ENCODE measurements at places on chromosomes 13 and 19.

GRCh38 chr13:44540761-44541434 is 35.2 kb downstream of the TSC22D1 start:
- no peak for DNase-seq

- DNase-seq, result no peak
Observed at GRCh38 chr19:42468273-42468796, 25.6 kb upstream of the CXCL17 start.

- DNase-seq, result no peak
Observed at GRCh38 chr13:35478271-35479037, 2.0 kb upstream of the MAB21L1 start.

- DNase-seq, result no peak
Observed at GRCh38 chr13:20116213-20116612, 44.6 kb downstream of the GJA3 start.

GRCh38 chr19:15173746-15174404 is 26.9 kb downstream of the NOTCH3 start:
- DNase-seq, result no peak

- no peak for DNase-seq
Observed at GRCh38 chr13:30313311-30313710, 6.0 kb upstream of the KATNAL1 start.

DNA sequence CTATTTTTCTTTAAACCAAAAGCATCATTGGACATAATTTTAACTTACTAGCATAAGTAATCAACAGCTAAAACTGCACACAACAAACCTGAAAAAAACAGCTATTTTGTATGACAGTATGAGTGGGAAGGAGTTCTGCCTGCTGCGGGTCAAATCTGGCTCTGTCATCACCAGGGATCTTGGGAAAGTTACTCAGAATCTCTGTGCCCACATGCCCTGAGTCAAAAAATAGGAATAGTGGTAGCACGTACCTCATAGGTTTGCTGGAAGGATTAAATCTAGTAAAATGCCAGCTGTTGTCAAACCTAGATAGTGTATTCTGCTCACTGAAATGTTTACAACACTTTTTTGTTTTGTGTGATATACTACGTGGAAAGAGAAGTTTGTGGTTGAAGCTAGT is 1.1 kb downstream of the CLN5 start:
- no peak for DNase-seq

DNA sequence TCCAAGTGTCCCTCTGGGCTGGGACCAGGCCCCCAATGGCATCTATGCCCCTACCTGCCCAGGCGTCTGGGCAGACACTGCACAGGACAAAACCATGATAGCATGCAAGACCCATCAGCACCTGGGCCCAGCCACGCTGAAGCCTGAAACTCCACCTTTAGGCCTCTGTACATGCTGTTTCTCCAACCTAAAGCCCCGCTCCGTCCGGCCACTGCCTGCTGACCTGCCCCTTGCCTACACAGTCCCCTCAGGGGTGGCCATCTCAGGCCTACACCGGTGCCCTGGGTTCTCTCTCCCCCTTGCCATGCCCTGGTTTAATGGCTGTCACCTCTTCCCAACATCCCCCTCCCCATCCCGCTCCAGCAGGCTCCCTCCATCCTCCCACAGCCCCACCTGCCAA is 15.3 kb downstream of the GJA3 start:
- no peak for DNase-seq

GRCh38 chr19:41698746-41699230 is 9.6 kb upstream of the CEACAM5 start:
- DNase-seq, result no peak

- no peak for DNase-seq
Observed at GRCh38 chr13:110581506-110582185, 20.1 kb upstream of the RAB20 start.

- DNase-seq, result no peak
Observed at GRCh38 chr13:89027694-89028306, 1356.6 kb downstream of the SLITRK5 start.

DNA sequence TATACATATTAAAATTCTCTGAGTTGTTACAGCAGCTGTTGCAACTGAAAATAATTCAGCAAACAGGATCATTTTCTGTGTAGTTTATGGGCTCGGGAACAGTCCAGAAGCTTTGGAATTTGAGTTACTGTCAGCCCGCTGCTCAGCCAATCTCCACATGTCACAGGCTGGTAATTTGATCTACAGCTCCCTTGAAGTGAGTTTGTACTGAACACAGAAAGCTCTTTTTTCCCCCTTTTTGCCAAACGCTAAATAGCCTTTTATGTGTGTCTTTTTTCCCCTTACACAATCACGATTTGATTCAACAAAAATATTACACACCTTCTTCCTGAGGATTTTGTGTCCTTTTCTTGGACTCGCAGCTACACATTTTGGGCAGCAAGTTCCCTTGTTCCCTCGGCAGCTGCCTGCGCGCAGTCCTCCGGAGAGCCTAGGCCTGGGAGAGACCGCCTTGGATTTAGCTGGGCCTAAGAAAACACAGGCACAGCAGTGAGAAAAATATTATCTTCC is 371.4 kb downstream of the KCNRG start:
- no peak for DNase-seq

- DNase-seq, result no peak
Observed at GRCh38 chr19:29268103-29268502, 55.2 kb upstream of the UQCRFS1 start.

DNA sequence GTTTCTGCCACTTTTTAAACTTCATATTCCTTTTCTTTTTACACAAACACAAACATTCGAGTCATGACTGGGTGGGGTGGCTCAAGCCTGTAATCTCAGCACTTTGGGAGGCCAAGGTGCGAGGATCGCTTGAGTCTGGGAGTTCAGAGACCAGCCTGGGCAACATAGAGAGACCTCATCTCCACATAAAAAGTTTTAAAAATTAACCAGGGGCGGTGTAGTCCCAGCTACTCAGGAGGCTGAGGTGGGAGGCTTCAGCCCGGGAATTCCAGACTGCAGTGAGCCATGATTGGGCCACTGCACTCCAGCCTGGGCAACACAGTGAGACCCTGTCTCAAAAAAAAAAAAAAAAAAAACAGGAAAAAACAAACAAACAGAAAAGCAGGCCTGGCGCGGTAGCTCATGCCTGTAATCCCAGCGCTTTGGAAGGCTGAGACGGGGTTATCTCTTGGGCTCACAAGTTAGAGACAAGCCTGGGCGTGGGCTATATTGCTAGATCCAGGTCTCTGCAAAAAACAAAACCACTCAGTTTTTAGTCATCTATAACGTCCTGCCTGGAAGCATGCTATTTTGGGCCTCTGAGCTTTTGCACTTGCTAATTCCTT is 583 bp upstream of the BAX start:
- DNase-seq, result no peak

- DNase-seq, result no peak
Observed at GRCh38 chr19:5345895-5346386, 5.3 kb upstream of the PTPRS start.

DNA sequence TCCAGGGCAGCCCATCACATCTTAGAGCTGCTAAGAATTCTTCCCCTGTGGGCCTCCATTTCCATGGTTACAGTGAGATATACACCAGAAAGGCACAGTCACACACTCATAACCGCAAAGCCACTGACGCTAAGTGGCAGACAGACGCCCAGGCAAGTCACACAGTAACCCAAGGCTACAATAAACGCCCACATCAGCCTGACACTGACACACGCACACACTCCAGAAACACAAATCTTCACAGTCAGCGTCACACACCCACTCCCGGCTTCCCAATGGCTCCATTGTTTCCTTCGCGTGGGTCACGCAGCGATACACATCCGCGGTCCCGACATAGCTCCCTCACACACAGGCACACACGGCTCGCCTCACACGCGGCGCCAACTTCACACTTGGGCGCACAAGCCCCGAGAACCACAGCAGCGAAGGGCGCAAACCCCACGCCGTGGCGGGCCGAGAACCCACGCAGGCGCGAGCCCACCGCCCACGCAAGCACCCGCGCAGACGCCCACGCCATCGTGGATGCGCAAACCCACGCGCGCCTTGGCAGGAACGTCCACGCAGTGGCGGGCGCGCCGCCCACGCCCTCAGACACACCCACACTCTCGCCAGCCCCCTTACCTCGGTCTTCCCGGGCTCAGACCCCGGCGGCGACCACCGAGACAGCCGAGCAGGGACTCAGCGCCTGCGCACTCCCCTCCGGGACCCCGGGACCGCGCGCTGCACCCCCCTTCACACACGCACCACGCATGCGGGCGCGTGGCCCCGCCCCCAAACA is at the start of gene ZNF667:
Gene ZNF667 (minus strand): TSS at position 695 of the 778 bp plus-strand sequence. CDS start 14,975 bp downstream, outside the sequence.
- peak; percentile 1 for DNase-seq

GRCh38 chr19:49148784-49149651 is 6.2 kb downstream of the HRC start:
- DNase-seq, result peak; percentile 73

- no peak for DNase-seq
Observed at GRCh38 chr19:18329035-18329376, 6.1 kb upstream of the LSM4 start.

GRCh38 chr13:105952233-105952972 is 583.1 kb downstream of the EFNB2 start:
- no peak for DNase-seq

GRCh38 chr19:49546825-49547565 is 19.2 kb downstream of the RCN3 start:
- peak; percentile 87 for DNase-seq

Measured in CD4-positive, alpha-beta T cell treated with Interleukin-2 at 100 ng/mL for 4 hours (primary cell).